Muscle of leg (tissue), 16 donors: ENCODE measurements at places on chromosomes 6 and 20. TPM values are rescaled to one million over a fixed set of nuclear protein-coding genes. Genes with fewer than 3 reads are reported as not detected.

GRCh38 chr6:24270011-24270410 is 87.8 kb downstream of the DCDC2 start:
- H3K36me3 ChIP-seq: no peaks in the 10 kb centered on the region
- no peaks in the 10 kb centered on the region for H3K27me3 ChIP-seq
- H3K27ac ChIP-seq: no peak overlapping the region

- H3K4me1 ChIP-seq: no peaks in the 10 kb centered on the region
- no peak overlapping the region for H3K27ac ChIP-seq
- H3K36me3 ChIP-seq: no peaks in the 10 kb centered on the region
- H3K4me3 ChIP-seq: no peak overlapping the region
- DNase-seq: no peak
Measured at GRCh38 chr6:69098910-69099309, 463.8 kb downstream of the ADGRB3 start.

GRCh38 chr6:125679128-125679527 is 70.3 kb upstream of the HEY2 start:
- no peak overlapping the region for H3K27ac ChIP-seq
- no peak overlapping the region for H3K4me3 ChIP-seq
- H3K4me1 ChIP-seq: peaks cover 2% of the 10 kb centered on the region
- H3K36me3 ChIP-seq: no peaks in the 10 kb centered on the region

DNA sequence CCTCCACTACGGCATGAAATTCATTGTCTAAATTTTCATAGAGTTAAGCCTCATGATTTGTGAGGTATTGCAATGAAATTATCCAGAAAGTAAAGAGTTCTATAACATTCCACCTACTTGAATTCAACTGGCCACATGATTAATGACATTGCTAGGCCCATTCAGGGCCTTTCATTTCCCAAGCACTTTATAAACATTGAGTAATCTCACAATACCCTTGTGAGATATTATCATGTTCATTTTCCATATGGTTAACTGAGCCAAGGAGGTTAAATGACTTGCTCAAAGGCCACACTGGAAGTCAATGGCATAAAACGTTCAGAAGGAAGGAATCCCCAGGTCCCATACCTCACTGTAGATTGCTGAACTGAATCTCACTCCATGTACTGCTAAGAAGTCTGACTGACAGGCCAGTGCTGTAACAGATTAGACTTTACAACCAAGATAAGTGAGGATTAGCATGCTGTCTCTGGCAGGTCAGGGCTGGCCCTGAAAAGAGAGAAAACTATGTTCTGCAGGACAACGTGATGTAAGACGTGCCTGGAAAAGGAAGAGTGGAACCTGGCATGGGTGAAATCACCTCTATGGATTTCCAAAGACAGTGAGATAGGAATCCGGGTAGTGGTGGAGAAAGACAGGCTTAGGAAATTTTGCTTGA is 75.9 kb upstream of the SPACA1 start:
- peaks cover 13% of the 10 kb centered on the region for H3K27me3 ChIP-seq
- H3K36me3 ChIP-seq: no peaks in the 10 kb centered on the region
- H3K27ac ChIP-seq: no peak overlapping the region
- H3K4me1 ChIP-seq: peaks cover 2% of the 10 kb centered on the region
- no peak overlapping the region for H3K4me3 ChIP-seq

GRCh38 chr6:4031442-4031841 is 47.5 kb downstream of the FAM217A start:
- H3K4me3 ChIP-seq: no peak overlapping the region
- H3K36me3 ChIP-seq: peaks cover 4% of the 10 kb centered on the region
- no peak overlapping the region for H3K27ac ChIP-seq
- DNase-seq: no peak
- no peaks in the 10 kb centered on the region for H3K4me1 ChIP-seq
- H3K27me3 ChIP-seq: no peaks in the 10 kb centered on the region

DNA sequence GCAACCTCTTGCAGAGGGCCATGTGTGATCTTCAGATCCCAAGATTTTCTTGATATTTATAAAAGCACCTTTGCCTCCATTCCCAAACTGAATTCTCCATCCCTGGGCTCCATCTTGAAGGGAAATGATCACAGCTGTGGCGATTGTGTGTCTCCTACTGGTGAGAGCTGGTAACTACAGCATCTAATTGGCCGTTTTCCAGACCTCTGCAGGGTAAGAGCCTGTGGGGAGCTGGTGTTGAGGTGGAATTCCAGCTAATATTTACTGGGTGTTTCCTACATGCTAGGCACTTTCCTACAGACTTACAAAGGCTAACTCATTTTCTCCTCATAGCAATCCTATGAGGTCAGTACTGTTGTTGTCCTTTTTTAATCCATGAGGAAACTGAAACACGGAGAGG is 59.2 kb upstream of the FNDC1 start:
- DNase-seq: no peak
- no peaks in the 10 kb centered on the region for H3K36me3 ChIP-seq
- H3K4me3 ChIP-seq: no peak overlapping the region
- peaks cover 2% of the 10 kb centered on the region for H3K27me3 ChIP-seq
- H3K4me1 ChIP-seq: peaks cover 4% of the 10 kb centered on the region

- H3K4me1 ChIP-seq: no peaks in the 10 kb centered on the region
- H3K27ac ChIP-seq: no peak overlapping the region
- no peak overlapping the region for H3K4me3 ChIP-seq
- DNase-seq: no peak
- H3K27me3 ChIP-seq: no peaks in the 10 kb centered on the region
Measured at GRCh38 chr20:23832775-23833513, 6.4 kb upstream of the CST2 start.

DNA sequence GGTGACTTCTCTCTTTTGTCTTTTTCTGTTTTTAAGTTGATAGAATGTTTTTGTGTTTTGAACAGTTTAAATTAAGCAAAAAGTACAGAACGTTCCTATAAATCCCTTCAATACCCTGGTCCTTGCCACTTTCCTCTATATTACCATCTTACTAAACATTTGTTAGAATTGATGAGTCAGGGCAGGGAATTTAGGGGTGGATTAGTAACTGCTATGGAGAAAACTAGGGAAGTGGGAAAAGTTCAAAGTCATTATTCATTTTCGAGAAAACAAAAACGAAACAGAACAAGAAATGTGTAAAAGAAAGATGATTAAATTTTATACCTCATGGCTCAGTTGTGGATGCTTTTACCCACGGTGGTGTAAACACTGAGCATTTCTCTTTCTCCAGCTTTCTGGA is 240.4 kb upstream of the SULF2 start:
- no peaks in the 10 kb centered on the region for H3K36me3 ChIP-seq
- H3K27ac ChIP-seq: no peak overlapping the region
- peaks cover 5% of the 10 kb centered on the region for H3K4me1 ChIP-seq
- peaks cover 13% of the 10 kb centered on the region for H3K27me3 ChIP-seq
- no peak overlapping the region for H3K4me3 ChIP-seq

GRCh38 chr6:41375598-41376151 is 40.3 kb downstream of the NCR2 start:
- DNase-seq: peak; percentile 18
- no peak overlapping the region for H3K4me3 ChIP-seq
- H3K4me1 ChIP-seq: peaks cover 42% of the 10 kb centered on the region
- H3K27ac ChIP-seq: peak overlapping the region; percentile 3
- H3K36me3 ChIP-seq: no peaks in the 10 kb centered on the region
- H3K27me3 ChIP-seq: peaks cover 77% of the 10 kb centered on the region

DNA sequence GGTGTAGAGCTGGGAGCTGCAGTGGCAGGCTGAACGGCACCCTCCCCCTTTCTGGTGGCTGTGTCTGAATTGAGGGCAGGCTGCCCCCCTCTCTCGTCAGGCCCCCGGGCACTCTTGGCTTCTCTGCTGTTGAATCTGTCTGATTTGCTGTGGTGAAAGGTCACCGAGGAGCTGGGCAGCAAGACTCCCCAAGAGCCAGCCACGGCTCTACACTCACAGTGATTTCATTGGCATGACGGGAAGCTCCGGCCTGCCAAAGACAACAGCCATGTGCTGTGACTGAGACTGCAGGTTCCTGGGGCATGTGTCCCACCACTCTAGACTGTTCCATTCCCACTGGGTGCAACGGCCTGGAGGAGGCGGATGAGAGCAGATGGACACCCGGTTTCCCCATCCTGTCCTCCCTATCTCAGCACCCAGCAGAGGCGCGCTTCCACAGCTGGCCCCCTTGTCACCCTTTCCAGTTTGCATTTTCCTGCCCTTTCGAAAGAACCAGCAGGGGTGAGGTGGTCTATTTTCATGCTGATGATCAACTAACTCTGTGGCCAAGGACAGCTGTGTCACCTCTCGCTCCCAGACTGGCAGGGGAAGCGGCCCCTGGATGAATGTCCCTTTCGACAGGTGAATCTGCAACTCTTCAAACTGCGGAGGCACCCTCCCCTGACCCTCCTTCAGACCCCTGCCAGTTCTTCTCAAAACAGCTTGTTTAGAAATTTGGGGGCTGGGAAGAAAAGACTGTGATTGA is 2.2 kb downstream of the APCDD1L start:
- peaks cover 39% of the 10 kb centered on the region for H3K27me3 ChIP-seq
- peak; percentile 54 for DNase-seq
- H3K36me3 ChIP-seq: no peaks in the 10 kb centered on the region
- no peak overlapping the region for H3K4me3 ChIP-seq

DNA sequence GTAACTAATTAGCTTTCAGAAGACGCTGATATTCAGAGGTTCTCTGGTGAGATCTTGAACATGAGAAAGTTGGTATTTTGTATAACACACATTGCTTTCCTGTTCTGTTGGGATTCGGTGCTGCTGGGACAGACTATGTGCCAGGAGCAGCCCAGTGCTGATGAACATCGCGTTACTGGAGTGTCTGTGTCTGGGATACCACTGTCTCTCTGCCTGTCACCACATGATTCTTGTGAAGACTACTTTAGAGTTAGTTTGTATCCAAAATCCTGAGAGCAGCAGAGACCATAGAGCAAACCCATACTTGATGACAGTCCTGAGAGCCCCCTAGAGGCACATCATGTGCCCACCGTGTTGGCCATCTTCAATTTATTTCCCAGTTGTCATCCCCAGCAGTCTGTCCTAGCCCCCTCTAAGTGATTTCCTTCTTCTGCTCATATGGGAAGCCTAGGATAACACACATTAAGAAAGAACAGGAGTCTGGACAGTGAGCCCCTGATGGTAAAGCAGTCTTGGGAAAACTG is 41.8 kb upstream of the TINAG start:
- H3K27ac ChIP-seq: no peak overlapping the region
- H3K4me3 ChIP-seq: no peak overlapping the region
- H3K36me3 ChIP-seq: no peaks in the 10 kb centered on the region
- no peaks in the 10 kb centered on the region for H3K4me1 ChIP-seq
- DNase-seq: no peak

DNA sequence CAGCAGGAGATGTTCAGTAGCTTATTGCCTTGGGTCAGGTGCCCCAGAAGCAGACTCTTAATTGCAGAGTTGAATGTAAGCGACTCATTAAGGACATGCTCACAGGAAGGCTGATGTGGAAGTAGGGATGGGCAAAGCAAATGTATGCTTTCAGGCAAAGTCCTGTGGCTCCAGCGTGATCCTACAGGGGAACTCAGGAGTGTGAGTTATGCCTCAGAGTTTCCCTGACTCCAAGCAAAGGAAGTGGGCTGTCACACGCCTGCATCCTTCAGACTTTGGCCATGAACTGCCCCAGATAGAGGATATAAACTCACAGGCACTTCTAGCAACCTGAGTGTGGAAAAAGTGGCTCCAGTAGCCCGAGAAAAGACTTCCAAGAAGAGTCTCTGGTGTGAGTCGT is 64.9 kb upstream of the ZNF133 start:
- H3K27me3 ChIP-seq: no peaks in the 10 kb centered on the region
- no peak overlapping the region for H3K4me3 ChIP-seq
- H3K36me3 ChIP-seq: no peaks in the 10 kb centered on the region
- H3K4me1 ChIP-seq: peaks cover 12% of the 10 kb centered on the region
- no peak for DNase-seq
- no peak overlapping the region for H3K27ac ChIP-seq

DNA sequence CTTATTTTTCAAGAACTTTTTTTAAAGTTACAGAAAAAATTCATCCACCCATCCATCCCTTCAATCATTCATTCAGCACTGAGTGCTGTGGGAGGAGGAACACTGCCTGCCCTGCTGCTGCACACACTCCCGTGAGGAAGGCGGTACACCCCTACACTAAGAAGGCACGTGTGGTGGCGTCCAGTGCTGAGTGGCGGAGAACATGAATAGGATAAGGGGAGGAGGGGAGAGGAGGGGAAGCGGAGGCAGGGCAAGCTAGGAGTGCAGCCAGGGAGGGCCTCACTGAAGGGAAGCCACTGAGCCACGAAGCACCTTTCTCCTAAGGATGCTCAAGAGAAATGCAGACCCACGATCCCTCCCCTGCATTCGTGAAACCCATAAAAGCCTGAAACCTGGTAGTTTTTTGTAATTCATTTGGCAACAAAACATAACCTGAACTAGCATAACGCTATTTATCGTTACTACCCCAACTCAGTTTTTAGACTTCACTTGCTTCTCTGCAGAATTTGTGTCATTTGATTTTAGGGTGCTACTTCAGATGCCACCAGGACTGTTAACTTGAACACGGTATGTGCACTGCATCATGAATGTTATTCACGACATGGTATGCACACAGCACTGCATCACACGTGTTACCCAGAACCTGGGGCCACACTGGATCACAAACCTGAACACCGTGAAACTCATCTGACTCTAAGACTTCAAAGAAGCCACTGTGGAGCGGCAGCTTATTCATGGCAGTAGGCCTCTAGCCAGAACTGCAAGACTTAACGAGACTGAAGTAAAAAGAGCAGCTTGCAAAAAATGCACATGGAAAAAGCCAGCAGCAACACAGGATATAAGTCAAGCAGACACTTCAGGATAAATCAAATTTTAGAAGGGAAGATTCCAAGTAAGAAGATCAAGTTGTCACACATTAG is 3.5 kb downstream of the RNASET2 start:
- H3K4me1 ChIP-seq: peaks cover 18% of the 10 kb centered on the region
- H3K36me3 ChIP-seq: peaks cover 7% of the 10 kb centered on the region
- no peak overlapping the region for H3K27ac ChIP-seq
- H3K27me3 ChIP-seq: peaks cover 2% of the 10 kb centered on the region
- no peak overlapping the region for H3K4me3 ChIP-seq
- no peak for DNase-seq

DNA sequence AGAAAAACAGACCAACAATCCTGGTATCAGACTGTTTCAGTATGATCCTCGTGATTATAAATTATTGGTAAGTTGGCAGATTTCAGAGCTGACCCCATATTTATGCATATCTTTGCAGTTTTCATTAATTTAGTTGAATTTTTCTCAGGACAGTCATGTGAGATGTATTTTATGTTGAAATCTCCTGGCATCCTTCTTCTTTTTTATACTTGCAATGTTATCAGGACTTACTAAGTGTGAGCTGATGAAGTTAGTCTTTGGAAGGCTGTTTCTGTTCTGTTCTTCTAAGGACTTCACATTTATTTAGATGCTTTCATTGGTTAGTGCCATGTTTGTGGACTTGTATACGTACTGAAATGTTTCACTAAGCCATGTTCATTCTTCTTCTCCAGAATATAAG is 17.2 kb downstream of the SMPDL3A start:
- H3K27ac ChIP-seq: no peak overlapping the region
- DNase-seq: no peak
- H3K4me3 ChIP-seq: no peak overlapping the region
- H3K4me1 ChIP-seq: no peaks in the 10 kb centered on the region
- H3K36me3 ChIP-seq: peaks cover 7% of the 10 kb centered on the region

GRCh38 chr20:4170621-4171537 is 155.5 kb upstream of the RNF24 start:
- peaks cover 5% of the 10 kb centered on the region for H3K36me3 ChIP-seq
- H3K27me3 ChIP-seq: no peaks in the 10 kb centered on the region
- H3K27ac ChIP-seq: no peak overlapping the region
- DNase-seq: no peak
- H3K4me3 ChIP-seq: no peak overlapping the region

SLC22A23 gene
- total RNA-seq: 1.1 TPM

IL17F gene
- total RNA-seq: not detected

C4B gene
- total RNA-seq: 15.6 TPM

ULBP2 gene
- 0.27 TPM for total RNA-seq

HUS1B gene
- 0.18 TPM for total RNA-seq

SAPCD1 gene
- total RNA-seq: 2.7 TPM

GSTA3 gene
- total RNA-seq: not detected
